ENCODE measurements at places on chromosomes 2 and 18. TPM values are rescaled to one million over a fixed set of nuclear protein-coding genes. Genes with fewer than 3 reads are reported as not detected.
A peak's percentile ranks its signal among the peaks of the same experiment; 100 is the strongest.

CKAP2L gene
- total RNA-seq = 14.1 TPM

MEP1B gene
- 0.19 TPM for total RNA-seq

PROKR1 gene
- total RNA-seq = 0.05 TPM

ATL2 gene
- total RNA-seq = 69.1 TPM

UGT1A8 gene
- total RNA-seq = 0.24 TPM

- no peak overlapping the region for H3K4me3 ChIP-seq
- no peaks in the 10 kb centered on the region for H3K36me3 ChIP-seq
- no peaks in the 10 kb centered on the region for H3K4me1 ChIP-seq
Observed at GRCh38 chr2:26706616-26707473, 14.3 kb downstream of the KCNK3 start.

DNA sequence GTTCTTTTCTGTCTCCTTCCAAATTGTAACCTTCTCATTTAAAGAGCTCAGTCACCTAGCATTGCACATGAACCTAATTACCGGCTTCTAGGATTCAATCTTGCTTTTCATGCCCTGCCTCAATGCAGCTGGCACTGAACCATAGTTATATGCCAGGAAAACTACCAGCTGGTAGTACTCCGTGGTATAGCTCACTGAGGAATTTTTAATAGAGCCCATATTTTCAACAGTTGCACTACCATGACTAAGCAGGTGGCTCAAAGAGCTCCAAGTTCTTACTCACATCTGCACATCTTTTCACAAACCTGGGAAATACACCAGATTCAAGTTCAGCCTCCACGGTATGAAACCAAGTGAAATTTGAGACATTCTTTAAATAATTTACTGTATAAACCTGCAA is 363.5 kb downstream of the GRB14 start:
- H3K4me3 ChIP-seq = no peak overlapping the region
- H3K4me1 ChIP-seq = no peaks in the 10 kb centered on the region
- no peak for DNase-seq
- H3K36me3 ChIP-seq = no peaks in the 10 kb centered on the region
- H3K27ac ChIP-seq = no peak overlapping the region

DNA sequence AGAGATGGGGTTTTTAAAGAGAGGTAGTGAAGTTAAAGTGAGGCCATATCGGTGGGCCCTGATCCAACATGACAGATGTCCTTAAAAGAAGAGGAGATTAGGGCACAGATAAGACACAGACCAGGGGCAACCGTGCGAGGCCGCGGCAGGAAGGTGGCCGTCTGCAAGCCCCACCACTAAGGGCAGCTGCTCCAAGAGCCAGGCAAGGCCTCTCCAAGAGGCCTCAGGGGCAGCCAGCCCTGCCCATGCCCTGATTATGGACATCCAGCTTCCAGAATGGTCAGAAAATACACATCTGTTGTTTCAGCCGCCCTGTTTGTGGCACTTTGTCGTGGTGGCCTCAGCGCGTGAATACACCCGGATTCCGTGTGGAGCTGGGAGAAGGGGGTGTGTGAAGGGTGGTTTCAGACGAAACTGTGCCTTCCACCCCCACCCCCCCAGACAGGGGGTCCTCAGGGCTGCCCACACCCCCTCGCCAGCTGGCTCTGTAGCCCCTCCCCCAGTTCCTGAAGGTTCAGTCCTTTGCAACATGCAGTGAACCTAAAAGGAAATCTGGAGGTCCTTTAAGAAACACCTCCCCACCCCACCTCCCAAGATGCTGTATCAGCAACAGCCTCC is 74.1 kb upstream of the SMAD7 start:
- no peak for DNase-seq
- peak overlapping the region; percentile 97 for H3K27ac ChIP-seq
- no peaks in the 10 kb centered on the region for H3K36me3 ChIP-seq
- H3K4me3 ChIP-seq = peak overlapping the region; percentile 27
- peaks cover 81% of the 10 kb centered on the region for H3K4me1 ChIP-seq
- H3K27me3 ChIP-seq = no peaks in the 10 kb centered on the region

- no peaks in the 10 kb centered on the region for H3K4me1 ChIP-seq
- H3K4me3 ChIP-seq = no peak overlapping the region
- DNase-seq = no peak
- H3K27me3 ChIP-seq = no peaks in the 10 kb centered on the region
Observed at GRCh38 chr2:641872-642815, 35.1 kb downstream of the TMEM18 start.

DNA sequence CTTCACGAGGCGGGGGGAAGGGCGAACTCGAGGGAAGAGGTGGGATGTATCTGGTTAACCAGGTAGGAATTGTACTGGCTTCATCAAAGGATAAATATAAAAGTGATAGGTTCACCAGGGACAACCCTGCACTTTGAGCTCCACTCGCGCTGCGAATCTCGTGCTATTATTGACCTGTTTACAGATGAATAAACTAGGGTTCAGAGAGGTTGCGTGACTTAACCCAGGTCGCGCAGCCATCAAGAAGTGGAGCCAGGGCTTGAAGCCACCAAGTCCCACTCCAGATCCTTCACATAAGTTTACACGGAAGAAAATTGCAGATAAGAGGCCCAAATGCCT is 1.4 kb upstream of the CYP1B1 start:
- no peak overlapping the region for H3K4me3 ChIP-seq
- H3K36me3 ChIP-seq = no peaks in the 10 kb centered on the region
- no peaks in the 10 kb centered on the region for H3K4me1 ChIP-seq
- H3K27me3 ChIP-seq = peaks cover 57% of the 10 kb centered on the region

DNA sequence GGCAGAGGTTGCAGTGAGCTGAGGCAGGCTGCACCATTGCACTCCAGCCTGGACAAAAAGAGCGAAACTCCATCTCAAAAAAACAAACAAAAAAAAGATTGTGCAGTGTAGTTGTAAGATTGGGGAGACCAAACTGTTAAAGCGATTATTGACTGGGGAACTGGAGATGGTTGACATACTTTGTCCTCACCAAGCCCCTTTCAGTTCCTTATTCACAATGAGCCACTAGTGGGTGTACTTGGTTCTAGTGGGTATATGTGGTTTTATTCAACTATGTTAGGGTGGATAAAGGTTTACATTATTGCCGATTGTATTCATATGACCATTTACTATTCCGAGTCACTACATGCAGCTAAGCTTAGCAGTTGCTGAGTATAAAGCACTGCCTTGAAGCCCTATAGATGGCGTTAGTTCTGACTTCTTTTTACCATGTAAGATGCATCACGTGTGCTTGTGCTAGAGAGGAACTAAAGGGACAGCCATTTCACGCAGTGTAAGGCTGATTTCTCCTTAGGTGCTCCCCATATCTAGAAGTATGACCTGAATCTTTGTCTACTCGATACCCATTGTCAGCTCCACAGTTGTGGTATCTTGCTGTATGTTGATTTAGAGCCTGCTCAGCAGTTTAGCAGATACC is 12.1 kb downstream of the EIF4E2 start:
- no peak overlapping the region for H3K27ac ChIP-seq
- DNase-seq = no peak
- peaks cover 41% of the 10 kb centered on the region for H3K36me3 ChIP-seq
- H3K4me3 ChIP-seq = no peak overlapping the region

DNA sequence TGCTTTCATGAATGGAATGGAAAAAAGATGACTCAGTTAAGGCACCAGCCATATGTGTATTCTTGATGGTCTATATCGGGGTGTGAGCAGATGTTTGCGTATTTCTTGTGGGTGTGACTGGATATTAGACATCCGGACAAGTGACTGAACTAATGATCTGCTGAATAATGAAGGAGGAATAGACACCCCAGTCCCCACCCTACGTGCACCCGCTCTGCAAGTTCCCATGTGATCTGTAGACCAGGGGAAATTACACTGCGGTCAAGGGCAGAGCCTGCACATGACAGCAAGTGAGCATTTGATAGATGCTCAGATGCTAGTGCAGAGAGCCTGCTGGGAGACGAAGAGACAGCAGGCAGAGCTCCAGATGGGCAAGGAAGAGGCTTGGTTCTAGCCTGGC is 12.4 kb upstream of the PRLH start:
- no peak overlapping the region for H3K4me3 ChIP-seq
- no peak for DNase-seq
- no peaks in the 10 kb centered on the region for H3K36me3 ChIP-seq
- H3K4me1 ChIP-seq = no peaks in the 10 kb centered on the region

GRCh38 chr2:239252393-239252792 is 148.4 kb downstream of the HDAC4 start:
- no peak overlapping the region for H3K27ac ChIP-seq
- peak overlapping the region; percentile 3 for H3K4me3 ChIP-seq
- peaks cover 5% of the 10 kb centered on the region for H3K36me3 ChIP-seq
- H3K4me1 ChIP-seq = peaks cover 69% of the 10 kb centered on the region
- no peaks in the 10 kb centered on the region for H3K27me3 ChIP-seq
- no peak for DNase-seq

DNA sequence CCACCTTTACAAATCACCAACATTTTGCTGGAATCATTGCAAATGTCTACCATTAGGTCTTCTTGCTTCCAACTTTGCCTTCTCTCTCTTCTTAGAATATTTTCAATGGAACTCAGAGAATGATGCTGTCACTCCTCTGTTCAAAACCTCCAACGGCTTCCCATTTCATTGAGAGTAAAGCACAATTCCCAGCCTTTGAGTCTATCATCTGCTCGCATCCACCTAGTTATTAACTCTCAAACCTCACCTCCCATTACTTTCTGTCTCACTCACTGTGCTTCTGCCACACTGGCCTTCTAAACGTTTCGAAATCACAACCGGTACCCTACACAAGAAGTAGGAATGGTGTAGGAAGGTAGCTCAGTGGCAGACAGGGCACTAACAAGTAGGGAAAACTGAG is 40.0 kb downstream of the ROCK2 start:
- no peak for DNase-seq
- H3K4me1 ChIP-seq = no peaks in the 10 kb centered on the region
- H3K4me3 ChIP-seq = no peak overlapping the region
- no peak overlapping the region for H3K27ac ChIP-seq
- H3K36me3 ChIP-seq = no peaks in the 10 kb centered on the region
- H3K27me3 ChIP-seq = no peaks in the 10 kb centered on the region

GRCh38 chr2:48829036-48829435 is 73.5 kb upstream of the LHCGR start:
- no peaks in the 10 kb centered on the region for H3K36me3 ChIP-seq
- no peaks in the 10 kb centered on the region for H3K4me1 ChIP-seq
- no peak overlapping the region for H3K4me3 ChIP-seq
- no peak for DNase-seq
- no peaks in the 10 kb centered on the region for H3K27me3 ChIP-seq
- H3K27ac ChIP-seq = no peak overlapping the region

Measured in thymus (tissue), 14 donors.